Stimulated activated CD8-positive, alpha-beta memory T cell treated with anti-CD3 and anti-CD28 coated beads, Interleukin-4, amount 100 ng/mL, for 4 hours (primary cell): ENCODE measurements at places on chromosomes 11 and 22.

DNA sequence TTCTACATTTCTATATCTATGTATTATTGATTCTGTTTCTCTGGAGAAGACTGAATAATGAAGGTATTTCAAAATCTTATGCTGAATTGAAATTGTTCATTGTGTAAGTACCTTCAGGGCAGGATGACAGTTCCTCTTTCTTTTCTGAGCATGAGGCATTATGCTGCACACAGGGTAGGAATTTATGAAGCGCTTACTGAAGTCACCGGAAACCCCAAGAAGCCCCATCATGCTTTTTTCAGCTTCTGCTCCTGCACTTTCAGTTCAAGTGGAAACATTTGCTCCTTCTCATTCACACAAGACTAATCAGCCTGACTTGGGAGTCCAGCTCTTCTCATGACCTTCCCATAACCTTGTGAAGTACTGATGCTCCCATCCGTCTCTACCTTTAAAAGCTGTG lies 314.7 kb upstream of the SORL1-AS1 start:
- DNase-seq, result no peak

DNA sequence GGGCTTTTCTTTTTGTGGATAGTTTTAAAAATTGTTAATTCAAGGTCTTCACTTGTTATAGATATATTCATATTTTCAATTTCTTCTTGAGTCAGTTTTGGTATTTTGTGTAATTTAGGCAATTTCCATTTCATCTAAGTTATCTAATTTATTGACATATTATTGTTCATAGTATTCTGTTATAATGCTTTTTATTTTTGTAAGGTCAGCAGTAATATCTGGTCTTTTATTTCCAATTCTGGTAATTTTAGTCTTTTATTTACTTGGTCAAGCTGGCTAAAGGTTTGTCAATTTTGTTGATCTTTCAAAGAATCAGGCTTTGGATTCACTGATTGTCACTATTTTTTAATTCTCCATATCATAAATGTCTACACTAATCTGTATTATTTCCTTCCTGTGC lies 60.1 kb downstream of the HORMAD2 start:
- no peak for DNase-seq

DNA sequence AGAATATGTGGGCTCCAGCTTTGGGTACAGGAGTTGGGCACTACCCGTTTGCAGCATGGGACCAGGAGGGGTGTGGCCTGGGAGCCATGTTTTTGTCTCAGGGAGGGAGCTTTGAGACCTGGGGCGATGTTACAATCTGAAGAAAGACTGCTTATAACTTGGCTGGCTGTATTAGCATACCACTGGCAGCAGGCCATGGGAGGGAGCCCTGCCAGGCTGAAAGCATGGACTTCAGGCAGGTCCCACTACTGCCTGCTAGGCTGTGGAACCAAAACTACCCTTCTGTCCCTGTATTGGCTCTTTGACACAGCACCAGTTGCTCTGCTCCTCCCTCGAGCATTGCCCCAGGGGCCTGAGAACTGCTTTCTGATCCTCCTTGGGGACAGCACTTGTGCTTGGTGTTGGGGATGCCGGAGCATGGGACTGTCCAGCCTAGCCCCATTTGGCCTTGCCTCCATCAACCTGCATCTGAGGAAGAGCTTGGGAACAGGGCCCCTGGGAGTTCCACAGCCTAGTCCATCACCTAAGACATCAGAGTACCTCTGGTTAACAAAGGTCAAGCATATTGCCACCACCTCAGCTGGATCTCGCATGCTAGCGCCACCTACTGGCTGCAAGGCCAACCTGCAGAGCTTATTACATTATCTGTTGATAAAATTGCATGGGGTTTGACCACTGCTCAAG lies 217.4 kb downstream of the SBF2 start:
- DNase-seq, result no peak

- DNase-seq, result no peak
Measured at GRCh38 chr11:122215244-122215992, 99.4 kb upstream of the BLID start.

GRCh38 chr11:134517621-134518293 lies 105.7 kb upstream of the B3GAT1 start:
- DNase-seq, result no peak

DNA sequence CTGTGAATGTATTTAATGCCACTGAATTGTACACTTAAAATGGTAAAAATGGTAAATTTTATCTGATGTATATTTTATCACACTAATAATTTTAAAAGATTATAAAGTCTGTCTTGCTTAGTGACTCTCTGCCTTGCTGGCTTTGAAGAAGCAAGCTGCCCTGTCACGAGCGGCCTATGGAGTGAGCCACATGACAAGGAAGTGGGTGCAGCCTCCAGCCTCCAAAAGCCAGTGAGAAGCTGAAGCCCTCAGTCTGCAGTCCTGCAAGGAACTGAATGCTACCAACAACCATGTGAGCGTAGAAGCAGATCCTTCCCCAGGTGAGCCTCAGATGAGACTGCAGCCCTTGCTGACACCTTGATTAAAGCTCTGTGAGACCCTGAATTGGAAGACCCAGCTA lies 20.0 kb downstream of the C11orf24 start:
- DNase-seq, result no peak

GRCh38 chr11:27313157-27313821 lies 49.7 kb downstream of the CCDC34 start:
- no peak for DNase-seq

DNA sequence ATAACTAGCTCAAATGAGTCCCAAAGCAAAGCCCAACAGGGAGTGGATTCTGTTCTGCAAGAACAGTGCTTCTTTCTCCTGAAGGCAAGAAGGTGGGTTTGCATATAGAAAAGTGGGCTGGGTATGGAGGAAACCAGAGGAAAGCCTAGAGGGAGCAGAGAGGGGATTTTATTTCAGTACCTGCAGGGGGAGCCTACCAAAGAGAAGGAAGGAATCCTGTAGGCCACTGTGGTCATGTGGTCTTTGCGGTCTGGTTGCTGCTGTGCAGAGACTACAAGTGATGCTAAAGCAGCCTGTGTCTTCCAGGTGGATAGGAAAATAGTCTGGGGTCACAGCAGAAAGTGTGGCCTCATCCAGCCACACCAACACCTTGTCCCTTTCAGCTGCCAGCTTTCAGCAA lies 33.2 kb upstream of the ZBTB16 start:
- peak; percentile 12 for DNase-seq

GRCh38 chr11:7894251-7894650 lies 36.8 kb downstream of the OR10A6 start:
- no peak for DNase-seq

DNA sequence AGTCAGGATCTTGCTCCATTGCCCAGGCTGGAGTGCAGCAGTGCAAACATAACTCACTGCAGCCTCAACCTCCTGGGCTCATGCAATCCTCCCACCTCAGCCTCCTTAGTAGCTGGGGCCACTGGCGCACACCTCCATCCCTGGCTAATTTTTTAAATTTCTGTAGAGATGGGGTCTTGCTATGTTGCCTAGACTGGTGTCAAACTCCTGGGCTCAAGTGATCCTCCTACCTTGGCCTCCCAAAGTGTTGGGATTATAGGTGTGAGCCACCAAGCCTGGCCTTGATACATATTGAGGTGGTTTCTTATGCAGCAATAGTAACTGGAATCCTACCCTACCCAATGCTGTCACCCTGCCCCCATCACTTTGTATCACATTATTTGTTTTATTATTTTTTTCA lies 32.4 kb downstream of the SCUBE1 start:
- DNase-seq, result no peak
